ENCODE measurements at places on chromosomes 6 and 20.
A peak's percentile ranks its signal among the peaks of the same experiment; 100 is the strongest.

DNA sequence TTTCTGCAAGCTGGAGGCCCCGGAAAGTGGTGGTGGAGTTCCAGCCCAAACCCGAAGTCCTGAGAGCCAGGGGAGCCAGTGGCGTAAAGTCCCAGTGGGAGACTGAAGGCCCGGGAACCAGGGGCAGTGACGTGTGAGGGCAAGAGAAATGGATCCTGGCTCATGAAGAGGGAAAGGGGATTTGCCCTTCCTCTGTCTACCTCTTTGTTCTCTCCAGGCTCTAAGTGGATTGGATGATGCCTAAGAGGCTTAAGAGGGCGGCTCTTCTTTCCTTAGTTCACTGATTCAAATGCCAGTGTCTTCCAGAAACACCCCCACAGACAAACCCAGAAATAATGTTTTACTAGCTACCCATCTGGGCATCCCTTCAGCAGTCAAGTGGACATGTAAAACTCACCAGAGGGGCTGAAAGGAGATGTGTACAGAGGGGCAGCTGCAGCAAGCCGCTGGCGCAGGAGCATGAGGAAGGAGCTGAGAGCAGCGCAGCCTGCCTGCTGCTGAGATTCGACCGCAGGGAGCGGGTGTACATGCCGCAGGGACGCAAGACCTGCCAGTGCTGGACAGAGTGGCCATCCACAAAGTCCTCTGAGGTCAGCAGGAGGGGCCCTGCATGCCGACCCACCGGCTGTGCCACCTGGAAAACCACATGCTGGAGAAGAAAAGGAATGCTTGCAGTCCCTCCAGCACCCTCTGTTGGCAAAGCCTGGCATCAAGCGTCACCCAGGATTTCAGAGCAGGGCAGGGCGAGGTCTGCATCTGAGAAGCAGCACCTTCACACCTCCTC, 29.5 kb downstream of the CDYL start:
- no peak for DNase-seq

- DNase-seq, result no peak
Observed at GRCh38 chr20:47397652-47398301, 41.3 kb upstream of the ZMYND8 start.

- no peak for DNase-seq
Observed at GRCh38 chr6:99093456-99094190, 145.9 kb upstream of the FBXL4 start.

DNA sequence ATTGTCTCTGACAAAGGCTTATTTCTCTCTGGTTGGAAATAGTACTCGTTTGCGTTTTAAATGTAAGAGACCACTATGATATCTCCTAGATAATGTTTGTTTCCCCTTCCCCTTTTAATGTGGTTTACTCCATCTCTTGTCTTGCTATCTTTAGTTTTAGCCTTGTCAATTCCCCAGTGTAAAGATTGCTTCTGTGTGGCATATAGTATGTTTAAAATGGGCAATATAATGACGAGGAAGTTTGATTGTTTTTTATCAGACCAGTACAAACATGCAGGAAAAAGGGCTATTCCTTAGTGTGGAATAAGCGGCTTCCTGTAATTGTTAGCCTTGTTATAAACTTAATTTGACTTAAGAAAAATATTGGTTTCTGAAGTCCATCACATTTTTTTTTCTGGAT, 3.1 kb downstream of the QKI start:
- no peak for DNase-seq

DNA sequence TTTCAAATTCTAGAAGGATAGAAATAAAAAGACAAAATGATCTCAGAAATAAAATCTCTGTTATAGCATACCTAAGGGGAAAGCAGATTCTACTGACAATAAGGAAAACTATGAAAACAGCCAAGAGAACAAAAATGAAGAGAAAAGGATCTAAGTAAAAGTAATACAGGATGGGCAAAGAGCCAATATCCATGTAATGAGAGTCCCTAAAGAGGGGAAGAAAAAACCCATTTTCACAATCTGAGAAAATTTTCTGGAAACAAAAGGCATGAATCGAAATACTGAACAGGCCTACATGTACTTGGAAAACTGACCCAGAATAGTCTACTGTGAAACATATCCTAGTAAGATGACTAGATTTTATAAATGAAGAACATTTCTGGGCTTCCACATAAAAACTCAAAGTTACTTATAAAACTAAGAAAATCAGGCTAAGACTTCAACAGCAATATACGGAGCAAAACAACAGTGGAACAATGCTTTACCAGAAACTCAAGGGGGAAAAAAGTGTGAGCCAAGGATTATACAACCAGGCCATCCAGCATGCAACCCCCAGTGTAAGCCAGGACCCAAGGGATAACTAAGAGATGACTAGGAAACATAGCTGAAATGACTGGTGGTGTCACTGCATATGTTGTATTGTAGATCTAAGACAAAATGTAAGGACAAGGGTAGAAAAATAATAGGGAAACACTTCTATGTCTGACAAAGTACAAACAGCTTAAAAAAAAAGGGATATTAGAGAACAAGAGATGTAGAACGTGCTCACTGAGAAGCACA, 10.2 kb downstream of the NAPB start:
- DNase-seq, result no peak

DNA sequence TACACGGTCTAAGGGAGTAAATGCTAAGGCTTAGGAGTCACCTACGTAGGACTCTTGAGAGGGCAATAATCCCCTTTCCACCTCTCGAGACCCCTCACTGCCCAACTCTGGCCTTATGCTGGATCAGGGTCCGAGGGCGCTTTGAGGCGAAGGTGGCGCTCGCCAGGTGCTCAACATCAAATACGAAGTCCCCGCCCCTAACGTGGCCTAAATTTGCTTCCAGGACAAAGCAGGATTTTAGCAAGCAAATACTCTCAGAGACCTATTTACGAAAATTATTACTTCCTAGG, 406 bp upstream of the TRIM26 start:
- no peak for DNase-seq

DNA sequence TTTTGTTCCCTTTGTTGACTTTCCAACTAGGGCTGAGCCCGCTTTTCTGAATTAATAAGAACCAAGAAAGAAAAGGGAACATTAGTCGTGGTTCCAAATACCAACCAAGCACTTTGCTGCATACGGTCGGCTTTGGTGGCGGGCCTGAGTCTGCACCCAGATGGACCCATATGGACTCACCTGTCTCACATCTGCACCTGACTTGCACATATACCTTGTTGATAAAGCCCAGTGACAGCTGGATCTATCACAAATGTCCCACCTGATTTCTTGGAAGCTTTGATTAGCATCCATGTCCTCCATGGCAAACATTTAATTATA, 39.0 kb downstream of the TPD52L1 start:
- no peak for DNase-seq

GRCh38 chr6:31336896-31337496, 20.0 kb downstream of the HLA-B start:
- no peak for DNase-seq

GRCh38 chr20:15625981-15626380, 947.3 kb downstream of the KIF16B start:
- no peak for DNase-seq

DNA sequence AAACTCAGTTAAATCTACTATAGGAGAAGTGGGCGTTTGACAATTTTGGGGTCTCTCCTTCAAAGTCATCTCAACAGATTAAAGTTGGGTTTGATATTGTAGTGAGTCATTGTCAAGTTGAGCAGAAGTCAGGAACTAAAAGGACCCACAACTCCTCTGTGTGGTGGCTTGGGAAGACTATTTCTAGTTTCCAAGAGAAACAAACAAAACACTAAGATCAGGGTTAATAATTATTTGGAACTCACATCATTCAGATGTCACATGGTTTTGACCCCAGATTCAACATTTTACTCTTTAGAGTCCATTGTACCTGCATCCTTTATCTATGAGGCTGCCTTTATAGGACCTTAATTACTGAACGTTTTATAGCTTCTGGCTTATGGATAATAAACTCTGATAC, 45.3 kb upstream of the TINAG start:
- DNase-seq, result no peak

GRCh38 chr20:39623584-39624234, 661.6 kb downstream of the DHX35 start:
- DNase-seq, result no peak

DNA sequence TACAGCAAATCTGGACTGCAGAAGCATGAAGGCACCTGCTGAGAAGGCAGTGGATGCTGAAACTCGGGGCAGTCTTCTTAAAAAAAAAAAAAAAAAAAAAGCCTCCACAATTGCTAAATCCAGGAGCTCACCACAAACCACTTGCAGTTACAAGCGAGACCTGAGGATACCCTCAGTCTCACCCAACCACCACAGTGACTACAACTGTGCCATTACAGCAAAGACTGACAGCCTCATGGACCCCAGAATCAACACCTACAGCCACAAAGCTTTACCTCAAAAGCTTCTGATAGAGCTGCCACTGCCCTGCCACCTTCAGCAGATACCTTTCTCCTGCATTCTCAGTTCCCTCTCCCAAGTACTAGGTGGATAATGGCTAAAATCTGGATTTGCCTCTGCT, 9.0 kb downstream of the COL21A1 start:
- no peak for DNase-seq

DNA sequence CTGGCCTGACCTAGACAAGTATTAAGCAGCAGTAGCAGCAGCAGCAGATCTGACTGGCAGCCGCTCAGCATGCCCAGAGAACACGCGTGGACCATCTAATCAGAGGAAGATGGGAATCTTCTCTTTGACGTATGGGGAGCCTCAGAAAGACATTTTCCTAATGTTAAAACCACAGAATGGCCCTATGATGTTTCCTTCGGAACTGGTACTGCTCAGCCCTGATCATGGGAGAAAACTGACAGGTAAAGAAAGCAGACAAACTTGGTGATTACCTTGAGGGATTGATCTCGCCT, 6.2 kb downstream of the PSMA7 start:
- DNase-seq, result no peak

DNA sequence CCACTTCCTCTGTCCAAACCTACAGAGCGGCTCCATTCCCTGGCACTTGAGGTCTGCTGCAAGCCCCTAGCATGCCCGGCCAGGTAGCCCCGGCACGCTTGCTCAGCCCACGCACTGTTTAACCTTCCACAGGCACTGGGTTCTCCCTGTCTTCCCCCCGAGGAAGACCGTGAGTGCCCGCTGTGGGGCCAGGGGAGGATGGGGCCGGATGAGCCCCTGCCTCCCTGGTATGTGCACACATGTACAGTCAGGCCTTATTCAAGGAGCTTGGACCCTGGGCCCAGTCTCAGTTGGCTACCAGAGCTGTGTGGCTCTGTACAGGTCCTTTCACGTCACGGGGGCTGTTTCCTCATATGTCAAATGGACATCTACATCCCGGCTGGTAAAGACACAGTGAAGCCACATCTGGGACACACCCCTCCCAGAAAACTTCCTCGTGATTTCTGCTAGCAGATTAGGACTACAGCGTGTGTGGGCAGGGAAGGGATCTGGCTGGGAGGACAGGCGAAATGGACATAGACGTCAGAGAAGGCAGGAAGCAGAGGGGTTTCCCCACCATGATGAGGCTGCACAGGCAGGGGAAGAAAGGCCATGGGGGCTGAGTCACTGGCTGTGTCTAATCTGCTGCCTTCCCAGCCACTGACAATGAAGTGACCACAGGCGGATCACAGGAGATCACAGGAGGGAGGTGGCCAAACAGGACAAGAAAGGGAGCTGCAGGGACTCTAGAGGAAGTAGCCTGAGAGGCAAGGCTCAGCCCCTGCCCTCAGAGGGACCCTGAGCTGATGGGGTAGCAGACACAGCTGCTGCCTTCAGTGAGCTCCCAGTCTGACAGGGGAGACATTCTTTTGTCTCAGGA, 62.9 kb downstream of the MRPL14 start:
- no peak for DNase-seq

GRCh38 chr6:62614442-62614841, 328.4 kb upstream of the KHDRBS2 start:
- no peak for DNase-seq

DNA sequence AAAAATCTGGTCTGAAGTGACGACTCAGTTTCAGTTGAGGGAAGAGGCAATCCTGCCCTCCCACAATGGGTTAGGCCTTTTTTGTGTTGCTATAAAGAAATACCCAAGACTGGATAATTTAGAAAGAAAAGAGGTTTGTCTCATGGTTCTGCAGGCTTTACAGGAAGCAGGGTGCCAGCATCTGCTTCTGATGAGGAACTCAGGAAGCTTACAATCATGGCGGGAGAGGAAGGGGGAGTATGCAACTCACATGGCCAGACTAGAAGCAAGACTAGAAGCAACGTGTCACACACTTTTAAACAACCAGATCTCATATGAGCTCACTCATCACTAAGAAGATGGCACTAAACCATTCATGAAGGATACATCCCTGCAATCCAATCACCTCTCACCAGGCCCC, 529.3 kb downstream of the KIF16B start:
- no peak for DNase-seq

GRCh38 chr6:167892835-167893815, 66.4 kb downstream of the AFDN start:
- DNase-seq, result no peak

- DNase-seq, result no peak
Observed at GRCh38 chr6:41577356-41578216, 31.4 kb downstream of the FOXP4 start.

- no peak for DNase-seq
Observed at GRCh38 chr6:36928547-36928918, 26.0 kb upstream of the PI16 start.

GRCh38 chr6:134830940-134831339, 119.0 kb downstream of the ALDH8A1 start:
- DNase-seq, result no peak

GRCh38 chr6:149239573-149240209, 77.8 kb upstream of the TAB2 start:
- no peak for DNase-seq

DNA sequence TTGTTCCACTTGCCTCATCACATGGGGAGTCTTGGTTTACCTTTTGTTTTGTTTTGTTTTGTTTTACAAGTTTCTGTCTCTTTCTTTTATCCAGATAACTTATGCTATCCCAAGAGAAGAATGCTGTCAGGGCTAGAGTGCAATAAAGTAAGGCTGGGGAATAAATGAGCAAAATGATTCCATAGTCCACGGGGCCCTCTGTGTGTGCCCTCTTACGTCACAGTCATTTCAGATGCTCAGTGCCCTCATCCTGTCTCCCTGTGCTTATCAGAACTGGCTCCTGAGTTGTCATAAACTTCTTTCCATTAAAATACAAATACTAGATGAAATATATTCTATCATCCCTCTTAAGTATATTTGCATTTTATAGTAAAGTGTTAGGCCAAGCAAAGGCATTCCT, 30.8 kb upstream of the ENPP1 start:
- DNase-seq, result no peak

- peak; percentile 27 for DNase-seq
Observed at GRCh38 chr6:106511288-106512047, 117.8 kb downstream of the RTN4IP1 start.

- no peak for DNase-seq
Observed at GRCh38 chr20:49868538-49868937, 46.8 kb downstream of the SPATA2 start.

GRCh38 chr20:14729390-14729789, 392.0 kb upstream of the FLRT3 start:
- no peak for DNase-seq

- DNase-seq, result no peak
Observed at GRCh38 chr6:159416891-159417560, 247.8 kb downstream of the FNDC1 start.

DNA sequence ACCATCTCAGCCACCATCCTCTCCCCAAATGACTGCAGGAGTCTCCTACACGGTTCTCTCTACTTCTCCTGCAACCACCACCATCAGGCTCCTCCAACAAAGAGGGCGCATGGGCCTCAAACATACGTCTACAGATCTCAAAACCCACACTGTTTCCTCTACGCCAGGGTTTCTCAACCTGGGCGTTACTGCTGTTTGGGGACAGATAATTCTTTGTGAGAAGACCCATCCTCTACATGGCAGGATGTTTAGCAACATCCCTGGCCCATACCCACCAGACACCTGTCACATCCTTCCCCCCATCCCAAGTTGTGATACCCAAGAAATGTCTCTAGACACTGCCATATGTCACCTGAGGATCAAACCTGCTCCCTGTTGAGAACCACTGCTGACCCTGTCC, 45.0 kb downstream of the ELMO2 start:
- DNase-seq, result no peak
